ENCODE measurements at places on chromosomes 11 and 22.

GRCh38 chr11:10478066-10478465, 23.0 kb downstream of the AMPD3 start:
- DNase-seq = no peak

DNA sequence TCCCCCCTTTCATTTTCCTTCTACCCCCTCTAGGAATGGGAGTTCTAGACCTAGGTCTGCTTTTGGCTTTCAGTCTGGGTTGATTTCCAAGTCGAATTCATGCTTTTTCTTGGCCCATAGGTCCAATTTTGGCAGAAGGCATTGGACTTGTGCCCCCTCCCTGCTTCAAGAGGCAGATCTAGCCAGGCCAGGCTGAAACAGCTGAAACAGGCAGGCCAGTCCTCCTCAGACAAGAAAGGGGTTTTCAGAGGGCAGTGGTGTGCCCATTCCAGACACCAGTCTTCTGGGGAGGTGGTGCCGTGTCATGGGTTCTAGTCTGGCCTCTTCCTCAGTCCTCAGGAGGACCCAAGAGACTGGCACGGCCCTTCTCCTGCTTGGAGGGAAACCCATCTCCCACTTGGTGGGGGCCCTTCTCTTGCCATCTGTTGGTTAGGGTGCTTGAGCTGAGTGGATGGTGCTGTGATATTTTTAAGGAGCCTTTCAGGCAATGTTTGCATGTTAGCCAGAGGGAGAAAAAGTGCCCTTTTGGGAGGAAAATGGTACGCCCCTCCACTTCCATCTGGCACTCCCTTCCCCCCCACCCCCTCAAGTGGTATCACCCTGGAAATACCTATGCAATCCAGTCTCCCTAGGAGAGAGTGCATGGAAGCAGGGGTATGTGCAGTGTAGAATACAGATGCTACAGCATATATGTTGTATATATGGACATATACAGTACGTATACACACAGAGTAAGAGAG, 53.6 kb downstream of the SYT13 start:
- no peak for DNase-seq

- DNase-seq = peak; percentile 86
Measured at GRCh38 chr11:77191823-77192495, 63.9 kb downstream of the MYO7A start.

- DNase-seq = no peak
Measured at GRCh38 chr22:29146771-29147170, 58.9 kb upstream of the EMID1 start.
